ENCODE measurements at places on chromosomes 6 and 20. TPM values are rescaled to one million over a fixed set of nuclear protein-coding genes. Genes with fewer than 3 reads are reported as not detected.

- H3K4me1 ChIP-seq = no peaks in the 10 kb centered on the region
- H3K4me3 ChIP-seq = no peak overlapping the region
- H3K27me3 ChIP-seq = no peaks in the 10 kb centered on the region
- H3K36me3 ChIP-seq = no peaks in the 10 kb centered on the region
- no peak for DNase-seq
- H3K27ac ChIP-seq = no peak overlapping the region
These were observed 420.1 kb upstream of the SLC35B3 start for GRCh38 chr6:8855411-8855810.

- DNase-seq = peak; percentile 51
- no peak overlapping the region for H3K4me3 ChIP-seq
- peaks cover 23% of the 10 kb centered on the region for H3K4me1 ChIP-seq
- no peaks in the 10 kb centered on the region for H3K27me3 ChIP-seq
- H3K27ac ChIP-seq = no peak overlapping the region
- no peaks in the 10 kb centered on the region for H3K36me3 ChIP-seq
These were observed 145.9 kb upstream of the CITED2 start for GRCh38 chr6:139520321-139520768.

THEMIS gene
- total RNA-seq = 0.11 TPM

- H3K4me3 ChIP-seq = no peak overlapping the region
- H3K36me3 ChIP-seq = no peaks in the 10 kb centered on the region
These were observed 73.6 kb downstream of the RSPH3 start for GRCh38 chr6:158926414-158926813.

DNA sequence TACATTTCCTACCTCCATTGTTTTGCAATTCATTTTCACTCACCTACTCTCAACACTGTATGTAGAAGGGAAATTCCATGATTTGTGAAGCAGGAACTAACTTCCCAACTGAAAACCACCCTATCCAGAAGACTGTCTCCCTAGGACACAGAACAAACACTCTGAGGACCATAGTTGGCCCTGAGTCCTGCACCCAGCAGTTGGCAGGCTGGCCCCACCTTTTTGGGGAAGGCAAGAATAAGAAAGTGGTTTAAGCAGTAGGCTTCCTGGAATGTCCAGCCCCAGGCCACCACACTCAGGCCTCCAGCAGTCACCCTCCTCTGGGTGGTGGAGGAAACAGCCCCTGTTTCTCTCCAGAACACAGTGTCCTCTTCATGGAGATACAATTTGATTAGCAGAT is 258.8 kb downstream of the ARHGAP18 start:
- H3K27me3 ChIP-seq = no peaks in the 10 kb centered on the region
- no peak for DNase-seq
- no peaks in the 10 kb centered on the region for H3K36me3 ChIP-seq
- no peak overlapping the region for H3K4me3 ChIP-seq
- H3K27ac ChIP-seq = no peak overlapping the region
- H3K4me1 ChIP-seq = no peaks in the 10 kb centered on the region

GRCh38 chr6:27541212-27541932 is 68.5 kb upstream of the ZNF184 start:
- no peak for DNase-seq
- 0 out of 2 replicates have a peak, but pooled peaks cover 8% of the 10 kb centered on the region for H3K27me3 ChIP-seq
- no peaks in the 10 kb centered on the region for H3K4me1 ChIP-seq

GRCh38 chr20:50561379-50562078 is 51.3 kb downstream of the PTPN1 start:
- H3K27ac ChIP-seq = peak overlapping the region; percentile 80
- DNase-seq = peak; percentile 96
- peak overlapping the region; percentile 9 for H3K4me3 ChIP-seq
- peaks cover 18% of the 10 kb centered on the region for H3K36me3 ChIP-seq

TBP gene
- total RNA-seq = 13.4 TPM

BRPF3 gene
- total RNA-seq = 7.9 TPM

DNA sequence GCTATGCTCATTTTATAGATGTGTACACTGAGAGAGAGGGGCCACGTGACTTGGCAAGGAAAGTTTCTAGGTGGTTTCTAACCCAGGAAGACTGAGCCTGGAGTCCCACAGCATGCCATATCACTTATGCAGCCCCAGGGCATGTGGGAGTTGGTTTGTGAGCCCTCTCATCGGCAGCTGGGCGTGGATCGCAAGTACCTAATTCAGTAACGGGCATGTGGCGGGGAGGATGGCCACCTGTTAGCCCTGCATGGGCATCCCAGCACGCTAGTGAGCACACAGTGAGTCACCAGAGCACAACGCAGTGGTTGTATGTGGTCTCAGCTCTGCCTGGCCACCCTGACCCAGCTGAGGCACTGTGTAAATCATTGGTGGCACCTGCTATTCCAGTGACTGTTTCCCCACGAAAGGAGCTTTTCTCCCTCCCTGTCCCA is 88.3 kb downstream of the NINL start:
- no peaks in the 10 kb centered on the region for H3K36me3 ChIP-seq
- DNase-seq = no peak
- H3K27me3 ChIP-seq = no peaks in the 10 kb centered on the region
- H3K27ac ChIP-seq = no peak overlapping the region
- no peaks in the 10 kb centered on the region for H3K4me1 ChIP-seq

GGT7 gene
- total RNA-seq = 10.2 TPM
